AG10803 (cell line): ENCODE measurements at places on chromosomes 2 and 18.
A peak's percentile ranks its signal among the peaks of the same experiment; 100 is the strongest.

- peak; percentile 44 for DNase-seq
These were observed 26.5 kb downstream of the PPP4R3B start for GRCh38 chr2:55590810-55591440.

DNA sequence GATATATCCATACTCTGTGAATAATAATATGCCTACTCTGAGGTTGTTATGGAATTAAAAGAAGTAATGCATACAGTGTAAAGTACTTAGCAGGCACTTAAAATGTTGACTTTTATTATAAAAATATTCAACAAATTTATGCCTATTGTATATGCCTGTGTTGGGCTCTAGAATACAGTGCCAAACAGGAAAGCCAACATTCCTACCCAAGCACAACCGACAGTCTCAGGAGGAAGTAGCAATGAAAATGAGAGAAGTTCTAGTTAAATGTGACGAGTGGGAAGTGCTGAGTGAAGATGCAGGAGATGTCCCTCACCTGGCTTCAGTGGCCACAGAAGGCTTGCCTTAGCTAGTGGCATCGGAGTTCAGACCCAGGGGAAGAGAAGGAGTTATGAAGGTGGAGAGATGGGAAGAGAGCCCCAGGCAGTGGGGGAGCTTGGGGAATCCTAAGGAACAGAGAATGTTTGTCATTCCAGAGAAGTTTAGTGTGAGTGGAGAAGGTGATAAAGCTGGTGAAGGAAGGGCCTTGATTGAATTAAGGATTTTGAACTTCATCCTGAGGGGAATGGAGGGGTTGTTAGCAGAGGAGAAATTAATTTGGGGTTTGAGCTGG lies 105.4 kb upstream of the CNGA3 start:
- no peak for DNase-seq

GRCh38 chr2:100275200-100275589 lies 47.1 kb downstream of the LONRF2 start:
- DNase-seq, result no peak

GRCh38 chr18:11906176-11906575 lies 1.9 kb downstream of the MPPE1 start:
- DNase-seq, result no peak

GRCh38 chr2:109607766-109608165 lies 6.0 kb downstream of the SEPTIN10 start:
- peak; percentile 24 for DNase-seq

DNA sequence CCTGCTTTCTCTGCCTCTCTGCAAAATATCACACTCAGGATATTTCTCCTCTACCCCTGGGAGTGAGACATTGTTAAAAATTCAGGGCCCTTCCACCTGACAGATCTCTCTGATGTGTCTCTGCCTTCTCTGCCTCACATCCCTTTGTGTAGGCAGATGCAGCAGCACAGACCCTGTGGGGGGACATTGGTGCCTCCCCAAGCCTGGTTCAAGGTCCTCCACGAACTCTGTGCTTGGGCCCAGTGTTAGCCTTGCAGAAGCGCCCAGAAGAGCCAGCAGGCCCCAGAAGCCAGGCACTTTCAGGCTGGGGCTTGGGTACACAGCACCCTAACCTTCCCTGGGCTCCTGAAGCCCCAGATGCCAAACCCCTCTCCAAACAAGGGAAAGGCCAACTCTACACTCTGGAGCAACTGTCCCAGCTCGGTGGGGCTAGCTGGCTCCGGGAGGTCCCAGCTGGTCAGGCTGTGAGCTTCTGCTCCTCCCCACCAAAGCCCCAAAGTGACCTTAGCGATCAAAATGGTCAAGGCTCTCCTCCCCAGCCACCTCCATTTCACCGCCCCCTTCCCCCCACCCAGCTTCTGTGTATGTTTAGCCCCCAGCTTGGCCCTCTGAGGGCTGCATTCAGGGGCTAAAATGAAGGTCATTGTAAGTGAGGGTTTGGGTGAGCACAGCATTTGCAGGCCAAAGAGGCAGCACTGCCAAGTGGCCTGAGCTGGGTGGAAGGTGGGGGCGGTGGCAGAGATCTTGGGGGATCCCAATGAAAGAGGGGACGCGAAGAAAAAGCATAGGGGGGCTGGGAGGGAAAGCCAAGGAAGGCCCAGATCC lies 2.6 kb downstream of the HOXD9 start:
- DNase-seq, result no peak

- no peak for DNase-seq
These were observed 7.6 kb downstream of the ATP6V1B1 start for GRCh38 chr2:70943205-70943871.

GRCh38 chr2:21220930-21221329 lies 97.2 kb downstream of the TDRD15 start:
- no peak for DNase-seq

DNA sequence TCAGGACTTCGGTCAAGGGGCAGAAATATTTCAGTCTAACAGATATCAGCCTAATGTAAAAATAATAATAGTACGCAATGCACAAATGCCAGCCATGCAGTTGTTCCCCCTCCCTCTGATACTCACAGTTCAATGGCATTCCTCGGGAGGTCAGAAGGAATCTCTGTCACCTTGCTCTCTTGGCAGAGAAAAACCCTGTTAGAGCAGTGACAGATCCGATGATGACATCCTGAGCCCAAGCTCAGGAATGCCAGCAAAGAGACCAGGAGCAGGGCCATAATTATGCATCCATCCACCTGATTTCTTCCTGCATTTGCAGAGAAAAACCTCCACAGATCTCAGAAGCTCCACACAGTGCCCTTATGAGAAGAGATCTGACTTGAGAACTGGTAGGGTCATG lies at the start of gene FSHR:
Gene FSHR (minus strand): TSS at position 376 of the 400 bp plus-strand sequence. CDS start 98 bp downstream, at position 278.
- no peak for DNase-seq

GRCh38 chr18:44186001-44186400 lies 494.7 kb upstream of the SETBP1 start:
- DNase-seq, result no peak

DNA sequence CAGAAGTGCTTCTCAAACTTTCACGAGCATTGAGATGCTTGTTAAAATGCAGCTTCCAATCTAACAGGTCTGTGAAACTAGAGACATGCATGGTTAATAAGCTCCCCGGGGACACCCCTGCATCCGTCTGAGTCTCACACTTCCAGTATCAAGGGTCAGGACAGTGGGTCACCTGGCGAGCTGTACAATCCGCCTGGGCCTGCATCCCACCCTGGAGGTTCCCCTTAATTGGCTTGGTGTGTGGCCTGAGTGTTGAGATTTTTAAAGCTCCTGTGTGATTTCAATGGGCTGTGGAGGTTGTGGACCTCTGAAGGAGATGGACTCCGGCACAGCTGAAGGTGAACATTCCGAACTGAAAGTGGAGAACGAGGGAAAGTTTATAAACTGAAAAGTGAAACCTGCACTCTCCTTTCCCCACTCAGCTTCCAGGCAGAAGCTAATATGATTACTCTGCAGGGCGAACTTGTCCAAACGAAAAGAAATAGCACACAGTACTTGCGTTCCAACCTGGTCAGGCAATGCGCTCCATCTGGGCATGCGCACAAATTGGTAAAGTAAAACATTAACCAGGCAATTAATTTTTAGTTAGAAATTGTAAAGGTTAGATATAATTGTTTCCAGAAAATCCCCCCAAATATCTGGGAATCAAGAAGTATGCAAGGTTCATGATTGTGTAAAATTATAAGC lies 191.7 kb upstream of the ALKAL2 start:
- DNase-seq, result no peak
